ENCODE measurements at places on chromosomes 11 and 22.
A peak's percentile ranks its signal among the peaks of the same experiment; 100 is the strongest.

GRCh38 chr11:68979931-68980775, 633 bp downstream of the MRGPRD start:
- H3K27me3 ChIP-seq, result peaks cover 4% of the 10 kb centered on the region
- no peak overlapping the region for H3K27ac ChIP-seq
- no peaks in the 10 kb centered on the region for H3K36me3 ChIP-seq
- H3K4me1 ChIP-seq, result no peaks in the 10 kb centered on the region
- H3K4me3 ChIP-seq, result no peak overlapping the region

DNA sequence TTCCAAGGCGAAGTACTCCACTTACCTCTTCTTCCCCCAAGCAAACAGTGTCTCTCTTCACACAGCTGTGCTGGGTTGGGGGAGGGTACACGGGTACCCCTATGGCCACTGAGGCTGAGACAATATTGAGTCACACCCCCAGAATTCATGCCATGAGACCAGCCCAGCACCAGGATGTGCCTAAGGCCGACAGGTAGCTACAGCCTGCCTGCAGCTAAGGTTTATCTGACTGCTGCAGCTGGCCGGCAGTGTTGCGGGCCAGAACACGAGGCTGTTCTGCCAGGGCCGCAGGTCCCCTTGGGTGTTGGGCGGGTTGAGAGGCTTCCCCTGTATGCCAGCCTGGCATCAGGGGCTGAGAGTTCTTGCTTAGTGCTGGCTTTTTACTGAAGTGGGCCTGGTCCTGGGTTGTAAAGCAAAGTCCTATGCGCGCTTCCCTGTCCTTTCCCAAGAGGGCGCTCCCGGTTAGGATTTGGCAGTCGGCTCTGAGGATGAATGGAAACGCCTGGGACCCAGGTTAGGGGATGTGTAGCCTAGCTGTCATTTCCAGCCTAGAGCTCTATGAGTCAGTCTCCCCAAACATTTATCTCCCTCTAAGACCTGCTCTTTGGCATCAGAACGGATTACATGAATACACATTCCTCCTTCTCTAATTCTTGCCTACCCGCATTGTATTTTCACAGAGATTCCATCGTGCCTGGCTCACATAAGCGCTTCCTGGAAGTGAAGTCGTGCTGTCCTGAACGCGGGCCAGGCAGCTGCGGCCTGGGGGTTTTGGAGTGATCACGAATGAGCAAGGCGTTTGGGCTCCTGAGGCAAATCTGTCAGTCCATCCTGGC, 7.1 kb downstream of the USP18 start:
- H3K4me1 ChIP-seq, result peaks cover 7% of the 10 kb centered on the region
- H3K27me3 ChIP-seq, result no peaks in the 10 kb centered on the region
- no peak overlapping the region for H3K4me3 ChIP-seq
- DNase-seq, result peak; percentile 76
- H3K27ac ChIP-seq, result no peak overlapping the region

- H3K27me3 ChIP-seq, result no peaks in the 10 kb centered on the region
- peaks cover 76% of the 10 kb centered on the region for H3K4me1 ChIP-seq
- peak overlapping the region; percentile 89 for H3K27ac ChIP-seq
- peak overlapping the region; percentile 90 for H3K4me3 ChIP-seq
- DNase-seq, result peak; percentile 59
Measured at GRCh38 chr11:60914633-60915247, 782 bp downstream of the TMEM109 start.

GRCh38 chr11:6191742-6192141, 7.3 kb upstream of the OR52W1 start:
- H3K27ac ChIP-seq, result no peak overlapping the region
- H3K27me3 ChIP-seq, result no peaks in the 10 kb centered on the region
- H3K4me3 ChIP-seq, result no peak overlapping the region
- H3K4me1 ChIP-seq, result peaks cover 16% of the 10 kb centered on the region
- H3K36me3 ChIP-seq, result no peaks in the 10 kb centered on the region
- DNase-seq, result no peak

DNA sequence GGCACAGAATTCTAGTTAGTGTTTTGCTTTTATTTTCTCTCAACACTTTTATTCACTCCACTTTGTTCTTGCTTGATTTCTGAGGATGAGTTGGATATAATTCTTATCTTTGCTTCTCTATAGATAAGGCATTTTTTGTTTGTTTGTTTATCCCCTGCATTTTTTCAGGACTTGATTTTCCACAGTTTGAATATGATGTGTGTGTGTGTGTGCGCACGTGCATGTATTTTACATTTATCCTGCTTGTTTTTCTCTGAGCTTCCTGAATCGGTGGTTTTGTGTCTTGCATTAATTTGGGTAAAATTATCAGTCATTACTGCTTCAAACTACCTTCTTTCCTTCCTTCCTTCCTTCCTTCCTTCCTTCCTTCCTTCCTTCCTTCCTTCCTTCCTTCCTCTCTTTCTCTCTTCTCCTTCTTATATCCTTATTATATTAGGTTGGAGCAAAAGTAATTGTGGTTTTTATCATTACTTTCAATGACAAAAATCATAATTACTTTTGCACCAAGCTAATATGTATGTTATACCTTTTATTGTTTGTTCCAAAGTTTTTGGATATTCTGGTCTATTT, 679.9 kb upstream of the RAG2 start:
- no peaks in the 10 kb centered on the region for H3K36me3 ChIP-seq
- no peak overlapping the region for H3K27ac ChIP-seq
- no peak overlapping the region for H3K4me3 ChIP-seq

DNA sequence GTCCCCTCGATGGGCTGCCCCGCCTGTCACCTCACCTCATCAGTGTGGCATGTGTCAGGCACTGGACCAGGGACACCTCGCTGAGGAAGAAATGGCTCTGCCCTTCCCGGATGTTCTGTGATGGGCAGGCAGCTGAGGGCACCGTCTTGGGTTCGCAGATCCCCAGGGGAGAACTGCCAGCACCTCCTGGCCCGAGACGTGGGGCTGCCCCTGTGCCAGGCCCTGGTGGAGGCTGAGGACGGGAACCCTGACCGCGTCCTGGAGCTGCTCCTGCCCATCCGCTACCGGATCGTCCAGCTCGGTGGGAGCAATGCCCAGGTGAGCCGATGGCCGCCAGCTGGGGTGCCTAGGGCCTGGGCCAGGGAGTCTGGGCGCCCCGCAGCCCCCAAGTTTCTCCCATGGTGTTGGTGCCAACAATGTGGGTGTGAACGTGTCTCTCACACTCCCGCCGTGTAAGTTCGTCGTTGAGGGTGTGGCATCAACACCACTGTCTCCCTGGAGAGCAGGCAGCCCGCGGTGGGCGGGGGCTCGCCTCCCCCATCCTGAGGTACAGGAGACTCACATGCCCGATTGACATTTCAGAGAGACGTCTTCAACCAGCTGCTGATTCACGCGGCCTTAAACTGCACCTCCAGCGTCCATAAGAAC, 7.3 kb upstream of the GTSE1 start:
- no peak for DNase-seq
- H3K36me3 ChIP-seq, result peaks cover 6% of the 10 kb centered on the region
- H3K4me3 ChIP-seq, result no peak overlapping the region

DNA sequence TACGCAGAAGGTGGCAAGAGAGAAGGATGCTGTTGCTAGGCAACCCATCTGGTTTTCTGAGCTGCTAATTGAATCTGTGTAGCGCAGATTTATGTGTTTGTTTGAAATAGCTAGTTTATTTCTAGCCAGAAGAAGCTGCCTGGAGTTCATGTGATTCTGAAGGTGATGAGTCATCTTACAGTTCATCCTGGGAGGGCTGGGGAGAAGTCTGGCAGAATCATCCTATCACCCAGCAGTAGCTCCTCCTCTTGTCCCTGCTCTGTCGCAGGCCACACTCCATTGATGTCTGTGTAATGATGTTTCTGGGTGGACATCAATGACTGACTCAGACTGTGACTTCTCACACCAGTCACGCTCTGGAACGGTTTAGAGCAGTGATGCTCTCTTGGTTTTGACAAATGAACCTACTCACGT, 4.8 kb upstream of the FBXO7 start:
- H3K4me1 ChIP-seq, result peaks cover 9% of the 10 kb centered on the region
- no peak for DNase-seq
- H3K27ac ChIP-seq, result no peak overlapping the region

DNA sequence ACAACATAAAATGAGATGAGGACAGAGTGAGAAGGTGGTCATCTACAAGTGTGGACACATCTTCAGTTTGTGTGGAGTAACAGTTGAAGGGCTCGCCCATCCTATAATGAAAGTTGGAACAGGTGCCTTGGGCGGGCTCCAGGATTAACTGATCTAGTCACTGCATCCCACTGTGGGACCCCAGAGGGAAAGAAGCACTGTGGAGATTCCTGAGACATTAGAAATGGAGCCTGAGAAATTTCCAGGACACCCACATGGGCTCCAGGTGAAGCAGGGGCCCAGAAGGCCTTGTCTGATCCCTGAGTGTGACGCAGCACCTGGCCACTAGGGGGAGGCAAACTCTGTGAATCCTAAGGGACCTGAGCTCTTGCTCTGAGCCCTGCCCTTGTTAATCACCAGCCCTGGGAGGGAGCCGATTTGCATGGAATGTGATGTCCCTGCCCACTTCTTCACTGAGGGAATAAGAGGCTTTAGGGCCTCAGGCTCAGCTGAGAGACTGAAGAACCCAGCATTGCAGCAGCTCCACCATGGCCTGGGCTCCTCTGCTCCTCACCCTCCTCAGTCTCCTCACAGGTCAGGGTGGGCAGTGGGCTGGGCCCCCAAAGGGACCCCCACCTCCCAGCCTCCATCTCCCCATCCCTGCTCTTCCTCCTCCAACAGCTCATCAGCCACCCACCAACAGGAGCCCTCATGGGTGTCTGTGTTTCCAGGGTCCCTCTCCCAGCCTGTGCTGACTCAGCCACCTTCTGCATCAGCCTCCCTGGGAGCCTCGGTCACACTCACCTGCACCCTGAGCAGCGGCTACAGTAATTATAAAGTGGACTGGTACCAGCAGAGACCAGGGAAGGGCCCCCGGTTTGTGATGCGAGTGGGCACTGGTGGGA, 98.4 kb downstream of the VPREB1 start:
- peak; percentile 82 for DNase-seq
- no peak overlapping the region for H3K4me3 ChIP-seq
- H3K36me3 ChIP-seq, result no peaks in the 10 kb centered on the region
- H3K27me3 ChIP-seq, result peaks cover 2% of the 10 kb centered on the region

GRCh38 chr11:115808351-115808940, 304.2 kb upstream of the CADM1 start:
- H3K27ac ChIP-seq, result no peak overlapping the region
- H3K36me3 ChIP-seq, result no peaks in the 10 kb centered on the region
- no peaks in the 10 kb centered on the region for H3K4me1 ChIP-seq
- no peak for DNase-seq
- no peaks in the 10 kb centered on the region for H3K27me3 ChIP-seq

DNA sequence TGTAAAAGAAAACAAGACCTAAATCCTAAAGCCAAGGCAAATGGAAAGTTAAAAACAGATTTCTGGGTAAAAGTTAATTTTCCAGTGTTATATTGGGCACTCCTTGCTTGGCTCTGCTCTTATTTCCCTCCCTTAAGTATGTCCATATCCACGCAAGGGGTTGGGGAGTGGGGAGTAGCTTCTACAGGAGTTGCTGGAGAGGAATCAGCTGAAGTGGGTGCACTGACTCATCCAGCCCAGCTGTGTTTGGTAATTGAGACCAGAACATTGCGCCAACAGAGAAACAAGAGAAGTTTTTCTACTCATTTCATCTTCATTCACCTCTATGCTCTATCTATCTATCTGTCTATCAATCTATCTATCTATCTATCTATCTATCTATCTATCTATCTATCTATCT, 298.4 kb upstream of the PDGFD start:
- DNase-seq, result no peak
- no peak overlapping the region for H3K27ac ChIP-seq
- no peak overlapping the region for H3K4me3 ChIP-seq
- no peaks in the 10 kb centered on the region for H3K36me3 ChIP-seq

DNA sequence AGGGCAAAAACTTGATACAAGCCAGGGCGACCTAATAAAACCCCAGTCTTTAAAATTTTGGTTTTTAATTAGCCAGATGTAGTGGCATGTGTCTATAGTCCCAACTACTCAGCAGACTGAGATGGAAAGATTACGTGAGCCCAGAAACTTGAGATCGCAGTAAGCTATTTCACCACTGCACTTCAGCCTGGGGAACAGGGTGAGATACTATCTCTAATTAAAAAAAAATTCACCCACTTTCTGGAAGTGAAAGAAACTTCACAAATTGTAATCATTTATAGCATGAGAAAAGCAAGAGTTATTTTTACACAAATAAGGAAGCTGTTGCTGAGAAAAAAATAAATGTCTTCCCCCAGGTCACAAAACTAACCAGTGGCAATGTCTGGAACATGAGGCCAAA, 882 bp upstream of the GLYATL2 start:
- H3K27ac ChIP-seq, result no peak overlapping the region
- DNase-seq, result no peak
- H3K27me3 ChIP-seq, result peaks cover 10% of the 10 kb centered on the region
- H3K36me3 ChIP-seq, result no peaks in the 10 kb centered on the region
- H3K4me3 ChIP-seq, result no peak overlapping the region
- no peaks in the 10 kb centered on the region for H3K4me1 ChIP-seq

- no peaks in the 10 kb centered on the region for H3K4me1 ChIP-seq
- no peaks in the 10 kb centered on the region for H3K27me3 ChIP-seq
Measured at GRCh38 chr11:131290185-131290584, 80.2 kb upstream of the NTM start.

- no peak overlapping the region for H3K4me3 ChIP-seq
- DNase-seq, result peak; percentile 22
- H3K27me3 ChIP-seq, result no peaks in the 10 kb centered on the region
Measured at GRCh38 chr11:96260067-96260511, 82.9 kb downstream of the MAML2 start.

- H3K4me3 ChIP-seq, result no peak overlapping the region
- H3K27me3 ChIP-seq, result peaks cover 2% of the 10 kb centered on the region
- no peaks in the 10 kb centered on the region for H3K36me3 ChIP-seq
Measured at GRCh38 chr11:112784323-112785073, 176.7 kb upstream of the NCAM1 start.

GRCh38 chr11:84419616-84420015, 1133.4 kb upstream of the CCDC90B start:
- H3K27ac ChIP-seq, result no peak overlapping the region
- DNase-seq, result no peak
- no peaks in the 10 kb centered on the region for H3K4me1 ChIP-seq
- H3K36me3 ChIP-seq, result no peaks in the 10 kb centered on the region
- H3K27me3 ChIP-seq, result no peaks in the 10 kb centered on the region

DNA sequence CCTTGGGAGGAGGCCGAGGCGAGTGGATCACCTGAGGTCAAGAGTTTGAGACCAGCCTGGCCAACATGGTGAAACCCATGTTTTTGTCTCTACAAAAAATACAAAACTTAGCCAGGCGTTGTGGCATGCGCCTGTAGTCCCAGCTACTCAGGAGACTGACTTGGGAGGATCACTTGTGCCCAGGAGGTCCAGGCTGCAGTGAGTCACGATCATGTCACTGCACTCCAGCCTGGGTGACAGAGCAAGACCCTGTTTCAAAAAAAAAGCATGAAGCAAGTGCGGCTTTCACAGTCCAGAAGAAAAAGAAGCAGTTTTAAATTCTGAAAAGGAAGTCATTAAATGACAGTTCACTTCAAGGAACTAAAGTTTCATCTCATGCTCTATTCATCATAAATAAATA, 7.1 kb upstream of the LTO1 start:
- peaks cover 7% of the 10 kb centered on the region for H3K27me3 ChIP-seq
- H3K4me3 ChIP-seq, result no peak overlapping the region
- DNase-seq, result no peak
- no peaks in the 10 kb centered on the region for H3K36me3 ChIP-seq
